Activated CD8-positive, alpha-beta memory T cell treated with anti-CD3 and anti-CD28 coated beads for 4 hours (primary cell): ENCODE measurements at places on chromosomes 11 and 22.

GRCh38 chr22:46350121-46350520, 14.6 kb downstream of the TRMU start:
- DNase-seq = no peak

GRCh38 chr11:73242251-73243092, 24.4 kb downstream of the P2RY2 start:
- DNase-seq = peak; percentile 44

DNA sequence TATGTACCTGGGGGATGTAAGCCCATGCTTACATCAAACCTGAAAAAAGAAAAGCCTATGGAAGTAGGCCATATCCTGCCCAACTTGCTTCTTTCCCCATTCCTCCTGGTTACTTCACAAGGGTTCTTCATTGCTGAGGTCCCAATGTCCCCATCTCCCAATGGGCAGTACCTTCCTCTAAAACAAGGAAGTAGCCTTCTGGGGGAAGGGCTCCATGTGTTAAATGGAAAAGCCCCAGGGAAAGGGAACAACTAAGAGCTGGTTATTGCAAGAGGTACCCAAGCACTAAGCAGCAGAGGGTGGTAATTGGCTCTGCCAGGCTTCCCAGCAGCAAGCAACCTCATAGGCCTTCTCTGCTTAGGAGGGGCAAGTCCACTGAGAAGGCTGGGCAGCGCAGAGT, 11.3 kb downstream of the TMEM216 start:
- DNase-seq = no peak

GRCh38 chr11:9774591-9775397, 110.9 kb downstream of the SWAP70 start:
- DNase-seq = no peak

DNA sequence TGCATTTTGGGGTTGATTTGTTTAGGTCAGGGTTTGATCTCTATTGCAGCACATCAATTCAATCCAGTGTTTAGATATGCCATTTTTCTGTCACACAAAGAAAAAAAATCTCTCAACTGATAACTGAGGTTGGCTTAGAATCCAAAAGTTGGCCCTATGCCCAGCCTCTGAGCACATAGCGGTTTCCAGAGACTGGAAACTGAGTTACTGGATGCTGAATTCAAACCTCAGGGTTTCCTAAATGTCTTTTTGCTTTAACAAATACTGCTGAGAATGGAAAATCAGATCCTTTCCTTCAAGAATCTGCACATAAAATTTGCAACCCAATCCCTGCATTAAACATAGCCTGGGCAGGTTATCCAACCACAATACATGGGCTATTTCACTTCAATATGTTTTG, 4.0 kb downstream of the P4HA3 start:
- DNase-seq = no peak

DNA sequence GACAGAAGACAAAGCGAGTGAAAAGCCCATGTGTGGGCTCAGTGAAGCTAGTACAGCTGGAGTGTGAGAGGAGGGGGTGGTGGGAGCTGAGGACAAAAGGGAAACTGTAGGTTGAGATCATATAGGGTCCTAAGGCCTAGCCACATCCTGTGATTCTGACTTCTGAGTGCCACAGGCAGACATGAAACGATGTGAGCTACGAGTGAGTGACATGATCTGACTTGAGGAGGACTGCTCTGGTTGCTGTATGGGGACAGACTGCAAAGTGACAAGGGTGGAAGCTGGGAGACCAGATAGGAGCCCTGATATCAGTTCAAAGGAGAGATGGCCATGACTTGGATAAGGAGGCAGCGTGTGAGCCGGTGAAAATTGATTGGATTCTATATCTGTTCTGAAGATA, 85.4 kb downstream of the MICAL2 start:
- DNase-seq = peak; percentile 24

DNA sequence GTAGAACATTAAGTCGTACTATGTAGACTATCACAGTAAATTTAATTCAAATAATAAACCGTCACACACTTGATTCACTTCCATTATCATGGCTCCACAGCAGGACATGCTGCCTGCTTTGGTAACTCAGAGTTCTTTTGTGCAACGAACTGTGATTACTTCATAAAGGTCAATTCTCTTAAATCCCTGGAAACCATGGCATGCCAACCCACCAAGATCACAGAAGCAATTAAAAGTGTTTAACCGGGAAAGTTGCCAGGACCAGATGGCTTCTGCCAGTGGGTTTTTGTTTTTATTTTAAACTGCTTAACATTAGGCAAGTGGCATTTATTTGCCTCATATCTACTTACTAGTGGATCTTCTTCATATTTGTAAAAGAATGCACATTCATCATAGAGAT, 1162.1 kb downstream of the DLG2 start:
- DNase-seq = no peak

GRCh38 chr11:95977534-95978174, 53.7 kb upstream of the MTMR2 start:
- DNase-seq = no peak

- no peak for DNase-seq
Measured at GRCh38 chr11:107840129-107840484, 18.5 kb downstream of the SLC35F2 start.

- DNase-seq = no peak
Measured at GRCh38 chr11:30150425-30150824, 80.4 kb upstream of the FSHB start.

- DNase-seq = no peak
Measured at GRCh38 chr11:67354075-67355022, 1.0 kb upstream of the POLD4 start.

- DNase-seq = no peak
Measured at GRCh38 chr11:63929616-63930015, 9.2 kb upstream of the NAA40 start.

GRCh38 chr11:11028017-11028692, 170.3 kb upstream of the ZBED5 start:
- peak; percentile 50 for DNase-seq

DNA sequence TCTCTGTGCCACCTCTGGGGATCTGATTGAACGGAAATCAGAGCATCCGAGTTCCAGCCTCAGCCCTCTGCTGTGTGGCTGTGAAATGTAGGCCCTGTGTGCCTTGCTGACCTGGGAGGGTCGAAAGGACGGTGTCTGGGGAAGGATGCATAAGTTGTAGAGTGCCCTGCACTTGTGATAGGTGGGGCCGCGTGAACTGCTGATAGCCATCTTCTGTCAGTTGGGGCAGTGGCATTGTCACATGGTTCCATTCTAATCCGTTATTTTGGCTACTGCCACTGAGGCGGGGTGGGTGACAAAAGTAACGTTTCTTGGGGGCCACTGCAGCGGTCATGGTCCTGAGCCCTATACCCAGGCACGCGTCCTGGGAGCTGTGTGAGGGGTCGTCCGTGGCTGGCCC, 63.4 kb downstream of the LRP5 start:
- no peak for DNase-seq

DNA sequence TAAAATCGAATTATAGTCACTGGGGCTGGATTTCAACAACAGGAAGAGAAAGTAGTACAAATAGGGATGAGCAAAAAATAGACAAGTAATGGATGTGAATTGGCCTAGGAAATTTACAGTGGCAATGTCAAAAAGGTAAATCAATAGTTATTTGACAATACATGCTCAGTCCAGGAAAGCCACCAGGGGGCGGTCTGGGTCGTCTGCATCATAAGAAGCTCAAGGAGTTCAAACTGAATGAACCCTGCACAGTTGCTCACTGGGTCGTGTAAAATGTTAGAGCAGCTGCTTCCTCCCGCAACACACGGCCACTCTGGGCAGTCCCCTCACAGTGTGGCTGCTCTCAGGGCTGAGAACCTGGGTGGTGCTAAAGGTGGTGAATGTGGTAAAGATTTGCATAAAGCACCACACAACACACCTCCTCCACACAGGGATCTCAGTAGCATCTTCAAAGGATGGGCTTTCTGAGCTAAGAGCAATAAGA, 85.9 kb downstream of the ZNF280B start:
- DNase-seq = peak; percentile 20

- no peak for DNase-seq
Measured at GRCh38 chr22:36149441-36149840, 11.1 kb downstream of the APOL3 start.

GRCh38 chr22:24457894-24458420, 30.6 kb downstream of the ADORA2A start:
- DNase-seq = no peak

- DNase-seq = no peak
Measured at GRCh38 chr22:27293721-27294445, 507.7 kb downstream of the MN1 start.

GRCh38 chr11:115676768-115677167, 172.6 kb upstream of the CADM1 start:
- no peak for DNase-seq

GRCh38 chr22:36982136-36982535, 37.1 kb downstream of the TST start:
- DNase-seq = no peak

GRCh38 chr22:32480238-32480637, 5.6 kb downstream of the FBXO7 start:
- DNase-seq = no peak

GRCh38 chr11:46918083-46918787, at the start of gene LRP4:
Gene LRP4 (minus strand): TSS chr11:46918550. CDS start chr11:46918379, 171 bp downstream.
- no peak for DNase-seq

DNA sequence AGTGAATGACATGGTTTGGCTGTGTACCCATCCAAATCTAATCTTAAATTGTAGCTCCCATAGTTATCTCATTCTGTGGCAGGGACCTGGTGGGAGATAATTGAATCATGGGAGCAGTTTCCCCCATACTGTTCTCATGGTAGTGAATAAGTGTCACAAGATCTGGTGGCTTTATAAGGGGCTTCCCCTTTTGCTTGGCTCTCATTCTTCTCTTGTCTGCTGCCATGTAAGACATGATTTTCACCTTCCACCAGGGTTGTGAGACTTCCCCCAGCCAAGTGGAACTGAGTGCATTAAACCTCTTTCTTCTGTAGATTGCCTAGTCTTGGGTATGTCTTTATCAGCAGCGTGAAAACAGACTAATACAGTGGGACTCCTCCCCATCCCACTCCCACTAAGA, 11.1 kb downstream of the OR5A2 start:
- no peak for DNase-seq

DNA sequence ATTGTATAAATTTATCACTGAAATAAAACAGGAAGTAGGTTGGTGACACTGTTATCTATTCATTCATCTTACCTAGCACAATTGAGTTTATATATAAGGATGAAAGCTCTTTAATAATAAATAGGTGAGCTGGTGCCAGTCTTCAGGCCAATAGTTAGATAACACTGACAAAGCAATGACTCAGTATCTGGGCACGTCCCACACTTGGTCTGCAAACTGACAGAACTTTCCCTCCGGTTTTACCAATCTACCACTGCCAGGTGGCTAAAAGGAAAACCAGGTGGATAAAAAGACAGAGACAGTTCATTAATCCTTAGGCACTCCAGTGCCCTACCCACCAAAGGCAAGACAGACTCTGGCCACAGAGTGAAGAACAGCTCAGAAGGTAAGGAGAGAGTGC, 17.6 kb downstream of the DDB1 start:
- no peak for DNase-seq

- no peak for DNase-seq
Measured at GRCh38 chr11:2538951-2539350, 94.1 kb downstream of the KCNQ1 start.

- DNase-seq = no peak
Measured at GRCh38 chr22:35311551-35311999, 11.9 kb downstream of the TOM1 start.

DNA sequence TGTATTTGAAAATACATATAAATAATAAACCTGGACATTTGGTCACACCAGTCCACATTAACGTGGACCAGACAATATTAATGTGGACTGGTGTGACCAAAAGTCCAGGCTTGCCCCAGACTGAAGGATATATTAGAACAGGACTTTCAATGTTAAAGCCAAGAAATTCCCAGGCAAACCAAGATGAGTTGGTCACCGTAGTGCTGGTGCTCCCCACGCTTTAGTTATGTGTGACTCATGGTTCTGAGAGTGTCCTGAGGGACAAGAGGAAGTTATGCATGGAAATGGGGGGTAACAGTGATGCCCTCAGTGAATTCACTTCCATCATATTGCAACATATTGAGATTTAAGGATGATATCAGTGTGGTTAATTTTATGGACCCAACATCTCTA, 31.4 kb downstream of the POU2AF1 start:
- no peak for DNase-seq

DNA sequence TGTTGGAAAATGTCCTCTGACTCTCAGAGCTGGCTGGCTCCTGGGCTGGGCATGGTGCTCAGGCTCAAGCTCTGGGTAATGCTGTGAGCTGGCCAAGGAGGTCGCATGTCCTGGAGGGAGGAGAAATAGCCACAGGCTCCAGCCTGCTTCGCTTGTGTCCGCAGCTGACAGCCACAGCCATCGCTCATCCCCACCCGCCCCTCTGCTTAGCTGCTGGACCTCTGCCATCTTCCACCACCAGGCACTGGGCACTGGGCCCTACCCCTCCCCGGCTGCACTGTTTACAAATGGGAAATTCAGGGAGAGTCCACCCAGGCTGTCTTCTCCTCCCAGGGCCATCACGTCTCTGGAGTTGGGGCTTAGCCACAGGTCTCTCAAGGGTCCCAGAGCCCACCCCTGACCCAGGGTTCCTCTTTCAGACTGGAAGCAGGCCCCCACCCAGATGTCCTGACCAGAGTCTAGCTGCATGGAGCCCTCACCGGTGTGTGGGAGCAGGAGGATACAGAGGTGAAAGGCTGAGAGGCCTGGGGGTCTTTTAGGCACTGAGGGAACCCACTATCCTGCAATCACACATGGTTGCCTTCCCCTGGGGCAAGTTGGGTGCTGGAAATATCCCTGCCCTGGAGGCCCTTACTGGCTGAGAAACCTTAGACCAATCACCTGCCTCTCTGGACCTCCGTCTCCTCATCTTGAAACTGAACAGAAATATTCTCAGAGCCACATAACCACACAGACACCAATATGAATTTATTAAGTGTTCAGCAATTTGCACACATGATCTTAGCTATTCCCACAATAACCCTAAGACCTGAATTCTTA, 62.7 kb downstream of the CD82 start:
- no peak for DNase-seq

DNA sequence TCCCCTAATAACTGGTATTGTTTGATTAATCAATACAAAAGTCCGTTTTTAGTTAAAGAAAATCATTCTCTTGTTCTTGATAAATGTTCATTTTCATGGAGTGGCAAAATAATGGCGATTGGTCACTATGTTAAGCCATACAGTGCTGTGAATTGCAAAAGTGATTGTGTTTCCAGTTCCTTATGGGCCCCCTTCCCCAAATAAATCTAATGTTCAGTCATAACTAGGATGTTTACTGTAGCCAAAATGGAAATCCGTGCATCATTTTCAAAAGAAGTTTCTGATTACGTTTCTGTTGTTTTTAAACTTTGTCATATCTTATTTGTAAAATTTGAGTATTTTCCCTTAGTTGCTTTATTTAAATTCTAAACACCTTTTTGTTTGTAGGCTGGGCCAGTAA, 845 bp downstream of the RBM7 start:
- no peak for DNase-seq

- DNase-seq = no peak
Measured at GRCh38 chr11:74132833-74133232, 38.0 kb downstream of the C2CD3 start.

GRCh38 chr11:13701506-13701905, 33.0 kb downstream of the FAR1 start:
- DNase-seq = no peak

GRCh38 chr11:118415739-118416068, 14.3 kb downstream of the ATP5MG start:
- no peak for DNase-seq

GRCh38 chr11:131671734-131672133, 301.3 kb downstream of the NTM start:
- no peak for DNase-seq
